ENCODE measurements at places on chromosomes 1 and 21. TPM values are rescaled to one million over a fixed set of nuclear protein-coding genes. Genes with fewer than 3 reads are reported as not detected.

The CD247 gene
- not detected for polyA plus RNA-seq

The NPR1 gene
- 0.05 TPM for polyA plus RNA-seq

The RAB4A gene
- 25.5 TPM for polyA plus RNA-seq

The KLF17 gene
- polyA plus RNA-seq: 0.21 TPM

The AKIRIN1 gene
- 37.0 TPM for polyA plus RNA-seq

The DENND4B gene
- 27.3 TPM for polyA plus RNA-seq

The HHAT gene
- polyA plus RNA-seq: 10.8 TPM

DNA sequence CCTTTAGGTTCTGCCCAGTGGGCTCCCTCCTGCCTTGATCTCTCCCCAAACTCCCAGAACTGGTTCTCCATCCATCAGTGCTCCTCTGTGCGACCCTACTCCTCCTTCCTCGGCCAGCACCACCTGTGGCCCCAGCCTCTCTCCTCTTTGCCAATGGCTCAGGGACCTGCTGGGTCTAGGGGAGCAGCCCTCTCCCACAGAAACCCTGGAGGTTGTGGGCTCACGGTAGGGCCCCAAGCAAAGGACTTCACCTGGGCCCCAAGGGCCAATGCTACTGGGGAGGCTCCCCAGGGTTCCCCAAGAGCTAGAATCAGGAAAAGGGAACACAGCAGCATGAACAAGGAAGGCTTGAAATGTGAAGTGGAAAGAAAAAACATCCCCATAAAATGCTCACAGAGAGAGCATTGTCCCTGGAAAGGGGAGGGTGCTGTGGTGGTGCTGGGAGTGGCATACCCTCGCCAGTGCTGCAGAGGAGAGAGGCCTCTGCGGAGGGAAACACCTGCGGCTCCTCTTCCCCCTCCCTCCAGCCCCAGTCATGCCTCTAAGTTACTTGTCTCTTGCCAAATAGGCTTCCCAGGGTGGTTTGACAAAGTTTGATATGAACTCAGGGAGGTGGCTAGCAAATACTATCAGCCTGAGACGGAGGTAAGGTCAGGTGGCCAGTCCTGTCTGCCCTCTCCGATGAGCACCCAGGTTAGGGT lies 2.5 kb downstream of the TMEM63A start:
- peaks cover 34% of the 10 kb centered on the region for H3K4me1 ChIP-seq
- H3K4me3 ChIP-seq: no peak overlapping the region
- H3K27ac ChIP-seq: no peak overlapping the region
- H3K27me3 ChIP-seq: no peaks in the 10 kb centered on the region

GRCh38 chr1:2989976-2990375 lies 31.3 kb upstream of the ACTRT2 start:
- H3K27ac ChIP-seq: no peak overlapping the region
- DNase-seq: no peak
- no peaks in the 10 kb centered on the region for H3K36me3 ChIP-seq
- no peaks in the 10 kb centered on the region for H3K4me1 ChIP-seq
- H3K4me3 ChIP-seq: no peak overlapping the region
- H3K27me3 ChIP-seq: no peaks in the 10 kb centered on the region

DNA sequence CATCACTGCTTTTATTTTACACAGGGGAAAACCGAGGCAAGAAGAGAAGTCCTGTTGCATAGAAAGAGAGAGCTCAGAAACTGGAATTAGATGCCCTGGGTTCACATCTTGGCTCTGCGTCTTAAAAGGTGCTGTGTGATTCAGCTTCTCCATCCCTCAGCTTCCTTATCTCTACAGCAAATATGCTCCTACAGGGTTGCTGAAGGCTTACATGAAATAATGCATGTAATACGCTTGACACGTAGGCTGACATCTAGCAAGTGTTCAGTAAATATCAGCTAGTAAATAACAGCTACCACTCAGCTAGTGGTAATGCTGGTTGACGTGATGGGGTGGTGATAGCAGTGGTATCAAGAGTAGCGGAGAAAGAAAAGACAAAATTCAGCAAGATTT lies 77.1 kb upstream of the CD55 start:
- DNase-seq: no peak
- H3K27me3 ChIP-seq: no peaks in the 10 kb centered on the region
- no peak overlapping the region for H3K27ac ChIP-seq
- H3K4me3 ChIP-seq: no peak overlapping the region
- H3K36me3 ChIP-seq: no peaks in the 10 kb centered on the region

DNA sequence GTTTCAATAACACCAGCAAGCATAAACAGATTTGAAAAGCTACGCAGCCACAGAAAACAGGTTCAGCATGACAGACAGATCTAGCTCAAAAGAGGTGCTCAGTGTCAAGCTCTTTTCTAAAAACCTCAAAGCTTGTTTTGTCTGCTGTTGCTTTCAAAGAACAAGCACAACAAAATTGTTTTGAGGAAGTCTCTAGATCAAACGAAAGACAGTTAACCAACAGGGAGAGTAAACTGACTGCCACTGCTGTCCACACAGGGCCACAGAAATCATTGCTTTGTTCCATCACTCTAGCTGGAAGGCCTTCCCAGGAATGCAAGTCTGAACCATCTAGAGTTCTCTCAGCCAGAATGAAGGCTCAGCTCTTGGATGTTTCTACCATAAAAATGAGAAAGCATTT lies 12.8 kb downstream of the APP start:
- no peak overlapping the region for H3K4me3 ChIP-seq
- H3K4me1 ChIP-seq: peaks cover 6% of the 10 kb centered on the region
- H3K36me3 ChIP-seq: no peaks in the 10 kb centered on the region
- H3K27me3 ChIP-seq: no peaks in the 10 kb centered on the region
- no peak for DNase-seq

GRCh38 chr1:40703316-40703715 lies 11.8 kb downstream of the NFYC start:
- H3K36me3 ChIP-seq: no peaks in the 10 kb centered on the region
- peak overlapping the region; percentile 53 for H3K27ac ChIP-seq
- peaks cover 4% of the 10 kb centered on the region for H3K4me1 ChIP-seq
- no peaks in the 10 kb centered on the region for H3K27me3 ChIP-seq

GRCh38 chr1:162040657-162041056 lies 17.0 kb upstream of the OLFML2B start:
- H3K4me3 ChIP-seq: no peak overlapping the region
- DNase-seq: no peak
- peaks cover 8% of the 10 kb centered on the region for H3K4me1 ChIP-seq
- no peaks in the 10 kb centered on the region for H3K36me3 ChIP-seq
- no peak overlapping the region for H3K27ac ChIP-seq

DNA sequence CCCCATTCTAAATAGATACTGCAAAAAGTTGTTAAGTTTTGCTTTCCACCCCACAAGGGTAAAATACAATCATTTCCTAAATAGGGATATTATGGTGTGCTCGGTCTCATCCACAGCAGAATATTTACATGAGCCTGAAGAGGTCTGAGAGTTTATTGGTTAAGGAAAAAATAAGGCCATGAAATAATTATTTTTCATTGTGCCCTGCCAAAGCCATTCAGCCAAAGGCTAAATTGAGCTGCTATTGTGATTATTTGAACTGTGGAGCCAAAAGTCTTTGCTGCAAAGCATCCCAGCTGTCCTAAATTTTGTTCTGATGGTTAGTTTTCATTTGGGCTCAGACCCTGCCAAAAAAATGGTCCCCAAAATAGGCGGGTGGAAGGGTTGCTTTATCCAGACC lies 298.7 kb upstream of the ESRRG start:
- no peak overlapping the region for H3K4me3 ChIP-seq
- no peak for DNase-seq
- H3K27me3 ChIP-seq: no peaks in the 10 kb centered on the region
- peaks cover 3% of the 10 kb centered on the region for H3K4me1 ChIP-seq
- H3K36me3 ChIP-seq: no peaks in the 10 kb centered on the region

GRCh38 chr1:57431400-57431799 lies 7.5 kb upstream of the DAB1 start:
- H3K4me3 ChIP-seq: no peak overlapping the region
- no peaks in the 10 kb centered on the region for H3K27me3 ChIP-seq
- H3K36me3 ChIP-seq: no peaks in the 10 kb centered on the region

DNA sequence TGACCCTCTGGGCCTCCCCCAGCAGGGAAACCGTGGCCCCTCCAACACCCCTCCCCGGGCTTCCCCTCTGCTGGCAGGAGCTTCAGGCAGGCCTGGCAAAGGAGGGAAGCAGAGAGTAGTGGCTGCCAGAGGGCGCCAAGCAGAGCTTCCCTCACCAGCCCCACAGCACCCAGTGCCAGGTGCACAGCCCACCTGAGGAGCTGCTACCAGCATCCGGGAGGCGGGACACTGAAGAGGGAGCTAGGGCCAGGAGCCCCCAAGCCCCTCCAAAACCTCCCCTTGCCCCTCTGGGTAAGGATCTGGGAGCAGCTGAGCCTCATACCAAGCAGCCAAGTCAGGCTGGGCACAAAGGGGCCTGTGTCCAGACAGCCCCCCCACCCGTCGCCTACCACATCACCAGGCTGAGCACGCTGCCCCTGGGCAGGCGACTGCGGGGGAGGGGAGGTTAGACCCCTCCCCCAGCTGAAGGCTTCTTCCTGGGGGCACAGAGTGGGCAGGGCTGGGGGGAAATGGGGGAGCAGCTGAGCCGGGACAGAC lies 19.6 kb downstream of the CCDC24 start:
- H3K36me3 ChIP-seq: no peaks in the 10 kb centered on the region
- no peak for DNase-seq
- no peaks in the 10 kb centered on the region for H3K27me3 ChIP-seq
- H3K27ac ChIP-seq: no peak overlapping the region

GRCh38 chr1:6667139-6667538 lies 34.5 kb downstream of the DNAJC11 start:
- H3K4me3 ChIP-seq: no peak overlapping the region
- no peaks in the 10 kb centered on the region for H3K4me1 ChIP-seq
- H3K36me3 ChIP-seq: peaks cover 22% of the 10 kb centered on the region
- no peak for DNase-seq
- no peaks in the 10 kb centered on the region for H3K27me3 ChIP-seq

GRCh38 chr21:33668180-33668579 lies 25.9 kb downstream of the ITSN1 start:
- DNase-seq: no peak
- no peak overlapping the region for H3K4me3 ChIP-seq
- no peaks in the 10 kb centered on the region for H3K27me3 ChIP-seq
